ENCODE measurements at places on chromosomes 12 and 14.
A peak's percentile ranks its signal among the peaks of the same experiment; 100 is the strongest.

DNA sequence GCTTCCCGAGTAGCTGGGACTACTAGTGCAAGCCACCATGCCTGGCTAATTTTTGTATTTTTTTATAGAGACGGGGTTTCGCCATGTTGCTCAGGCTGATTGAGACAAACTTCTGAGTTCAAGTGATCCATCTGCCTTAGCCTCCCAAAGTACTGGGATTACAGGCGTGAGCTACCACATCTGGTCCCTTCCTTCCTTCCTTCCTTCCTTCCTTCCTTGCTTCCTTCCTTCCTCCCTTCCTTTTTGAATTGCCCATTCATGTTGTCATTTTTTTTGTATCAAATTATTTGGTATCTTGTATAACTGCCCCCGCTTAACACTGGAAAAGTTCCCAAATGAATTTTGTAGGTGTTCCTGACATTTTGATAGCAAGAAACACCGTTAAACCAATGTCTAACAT, 11.7 kb downstream of the RAD9B start:
- DNase-seq: no peak

DNA sequence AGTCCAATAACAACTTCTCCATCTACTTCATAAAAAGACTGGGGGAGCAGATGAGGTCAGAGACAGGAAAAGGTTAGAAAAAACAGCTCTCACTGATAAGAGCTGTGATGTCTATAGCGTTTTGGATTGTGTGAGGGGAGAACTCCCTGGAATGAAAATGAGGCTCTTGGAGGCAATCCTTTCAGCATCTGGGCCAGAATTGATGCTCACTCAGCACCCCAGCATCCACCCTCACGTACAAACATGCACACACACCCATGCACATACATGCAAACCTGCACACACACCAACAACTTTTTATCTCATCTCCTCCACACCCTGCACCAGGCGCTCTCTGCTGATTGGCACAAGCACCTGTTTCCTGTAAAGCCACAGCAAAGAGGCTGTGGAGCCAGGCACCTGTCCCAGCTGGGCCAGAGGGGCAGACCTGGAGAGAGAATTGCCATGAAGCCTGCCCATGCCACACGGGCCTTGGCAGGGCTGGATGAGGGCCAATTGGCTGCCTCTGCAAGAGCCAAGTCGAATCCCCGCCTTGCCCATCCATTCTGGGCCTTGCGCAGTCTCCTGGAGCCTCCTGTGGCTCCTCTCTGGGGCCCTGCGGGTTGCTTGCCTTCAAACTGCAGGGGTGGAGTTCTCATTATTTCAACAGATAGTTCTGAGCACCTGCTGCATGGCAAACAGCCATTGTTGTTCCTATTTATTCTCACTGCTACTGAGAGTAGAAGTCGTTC, 53.1 kb downstream of the SYNE3 start:
- DNase-seq: peak; percentile 30

DNA sequence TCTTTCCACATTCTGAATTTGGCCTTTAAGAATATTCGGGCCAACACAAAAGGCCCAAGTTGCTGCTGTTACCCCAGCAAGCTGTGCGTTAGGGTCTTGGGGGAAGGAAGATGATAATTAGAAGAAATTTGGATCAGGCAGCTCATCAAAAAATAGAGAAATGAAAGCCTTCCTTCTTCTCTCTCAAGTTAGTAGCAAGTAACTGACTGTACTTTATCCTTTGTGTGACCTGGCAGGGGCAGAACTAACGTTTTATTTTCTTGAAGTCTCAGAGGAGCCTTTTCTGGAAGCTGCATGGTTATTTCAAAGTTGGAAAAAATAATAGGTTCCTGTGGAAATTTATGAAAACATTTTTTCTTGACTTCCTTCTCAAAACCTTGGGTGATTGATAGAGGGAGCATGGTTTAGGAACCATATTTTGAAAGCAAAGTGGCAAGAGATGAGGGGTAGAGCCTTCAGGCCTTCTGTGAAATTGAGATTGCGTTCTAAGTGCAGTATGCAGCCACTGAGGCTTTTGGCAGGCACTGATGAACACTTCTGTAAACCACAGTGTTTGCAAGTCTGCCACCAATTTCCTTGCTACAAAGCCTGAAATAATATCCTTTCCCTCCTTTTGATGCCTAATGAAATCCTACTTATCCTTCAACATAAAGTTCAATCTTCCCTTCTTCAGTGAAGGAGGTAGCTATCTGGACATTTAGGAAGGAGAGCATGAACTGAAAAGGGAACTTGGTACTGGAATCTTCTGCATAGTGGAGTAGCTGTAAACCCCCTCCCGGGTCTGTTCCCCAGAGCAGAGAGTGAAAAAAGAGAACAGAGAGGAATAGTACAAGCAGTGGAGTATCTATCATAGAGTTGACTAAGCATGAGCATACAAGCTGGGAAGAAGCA, 123.2 kb downstream of the FGD4 start:
- no peak for DNase-seq

- no peak for DNase-seq
These were observed 94.1 kb downstream of the FBXL14 start for GRCh38 chr12:1500095-1500801.

- DNase-seq: no peak
These were observed 83.6 kb downstream of the GRIN2B start for GRCh38 chr12:13897811-13898210.

- DNase-seq: no peak
These were observed 25.9 kb upstream of the GPR132 start for GRCh38 chr14:105091054-105091516.

- no peak for DNase-seq
These were observed 23.7 kb downstream of the CEP170B start for GRCh38 chr14:104888489-104889374.

DNA sequence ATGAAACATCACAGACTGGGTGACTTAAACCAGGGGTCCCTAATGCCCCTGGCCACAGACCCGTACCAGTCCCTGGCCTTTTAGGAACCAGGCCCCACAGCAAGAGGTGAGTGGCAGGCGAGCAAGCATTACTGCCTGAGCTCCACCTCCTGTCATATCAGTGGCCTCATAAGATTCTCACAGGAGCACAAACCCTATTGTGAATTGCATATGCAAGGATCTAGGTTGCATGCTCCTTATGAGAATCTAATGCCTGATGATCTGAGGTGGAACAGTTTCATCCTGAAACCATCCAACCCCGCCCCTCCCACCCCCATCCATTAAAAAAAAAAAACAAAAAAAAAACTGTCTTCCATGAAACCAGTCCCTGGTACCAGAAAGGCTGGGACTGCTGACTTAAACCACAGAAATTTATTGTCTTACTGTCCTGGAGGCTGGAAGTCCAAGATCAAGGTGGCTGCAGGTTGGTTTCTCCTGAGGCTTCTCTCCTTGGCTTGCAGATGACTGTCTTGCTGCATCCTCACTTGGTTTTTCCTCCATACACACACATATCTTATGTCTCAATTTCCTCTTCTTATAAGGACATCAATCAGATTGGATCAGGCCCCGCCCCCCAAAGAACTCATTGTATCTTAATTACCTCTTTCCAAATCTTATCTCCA, 235.9 kb downstream of the CHST11 start:
- DNase-seq: no peak

GRCh38 chr14:73403181-73403752, 55.1 kb downstream of the NUMB start:
- DNase-seq: no peak

GRCh38 chr14:37992499-37992898, 215.2 kb upstream of the SSTR1 start:
- DNase-seq: no peak

DNA sequence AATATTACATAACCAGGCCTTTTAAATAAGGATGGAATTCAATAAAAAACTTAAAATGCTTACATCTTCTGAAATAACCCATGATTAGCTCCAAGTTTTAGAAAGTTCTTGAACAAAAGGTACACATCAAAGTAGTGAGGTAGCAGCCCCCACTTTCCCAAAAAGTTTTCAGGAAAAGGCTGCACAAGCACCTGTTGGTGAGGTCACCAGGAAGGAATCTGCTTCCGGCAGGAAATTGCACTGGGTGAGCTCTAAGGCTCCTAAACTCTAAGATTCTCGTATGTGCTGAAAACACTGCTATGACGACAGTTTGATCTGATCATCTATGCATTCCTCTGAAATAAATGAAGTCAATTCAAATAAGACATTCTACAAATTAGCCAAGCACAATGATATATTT, 34.3 kb upstream of the TTC7B start:
- no peak for DNase-seq

DNA sequence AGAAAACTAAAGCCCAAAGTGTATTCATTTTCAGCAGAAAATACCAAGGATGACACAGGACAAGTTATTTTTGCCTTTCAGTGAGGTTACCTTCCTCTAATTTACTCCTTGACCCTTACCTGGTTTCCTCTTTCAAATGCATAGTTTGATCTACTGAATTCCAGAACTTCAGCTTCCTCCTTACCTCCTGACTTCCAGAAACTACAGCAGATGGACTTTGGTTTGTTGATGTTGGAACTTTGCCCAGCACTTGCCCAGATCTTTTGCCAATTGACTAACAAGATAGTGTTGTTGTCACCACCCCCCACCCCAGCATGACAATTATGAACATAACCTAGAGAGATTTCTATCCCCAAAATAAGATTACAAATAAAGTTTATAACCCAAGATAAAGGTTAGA, 63.2 kb downstream of the NAV3 start:
- DNase-seq: no peak

DNA sequence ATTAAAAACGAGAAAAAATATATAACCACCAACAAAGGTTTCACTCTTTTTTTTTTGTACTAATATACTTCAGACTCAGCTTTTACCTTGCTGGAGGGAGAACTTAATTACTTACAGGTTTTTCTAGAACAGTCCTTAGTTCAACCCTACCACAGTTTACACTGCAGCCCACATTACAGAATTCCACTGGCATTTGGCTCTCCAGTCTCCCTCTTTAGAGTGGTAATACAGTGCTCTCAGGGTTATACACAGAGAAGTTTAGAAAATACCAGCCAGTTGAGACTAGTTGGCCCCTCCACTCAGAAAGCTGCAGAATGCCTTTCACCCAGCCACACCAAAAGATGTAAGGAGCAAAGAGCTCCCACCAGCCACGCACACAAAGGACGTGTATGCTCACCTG, 122.3 kb upstream of the DIO3 start:
- no peak for DNase-seq

- DNase-seq: peak; percentile 50
These were observed 172.7 kb upstream of the OR4E1 start for GRCh38 chr14:21846227-21846885.

DNA sequence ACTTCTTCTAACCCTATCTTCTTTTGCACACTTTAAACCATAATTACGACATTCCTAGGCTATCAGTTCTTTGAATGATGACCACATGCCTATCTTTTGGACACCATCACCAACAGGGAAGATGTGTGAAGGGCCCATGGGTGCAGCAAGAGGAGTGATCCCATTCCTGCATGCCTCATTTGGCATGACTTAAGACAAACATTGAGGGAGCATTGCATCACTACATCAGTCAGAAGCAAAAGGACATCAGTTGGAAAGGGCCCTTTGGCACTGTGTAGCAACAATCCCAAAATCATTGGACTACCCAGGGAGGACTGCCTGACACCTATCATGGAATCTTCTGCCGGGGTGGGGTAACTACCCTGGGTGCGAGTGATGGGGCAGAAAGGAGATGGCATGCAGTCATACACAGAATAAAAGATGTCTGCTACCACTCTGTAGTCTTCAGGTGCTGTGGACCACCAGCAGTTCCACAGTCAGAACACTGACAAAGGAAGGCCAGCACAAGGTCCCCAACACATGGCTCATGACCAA, 10.7 kb upstream of the TMBIM6 start:
- no peak for DNase-seq

GRCh38 chr12:11310336-11310735, at the start of gene PRB4:
PRB4 (minus strand) TSS chr12:11310436; CDS start chr12:11310398, 38 bp downstream.
- no peak for DNase-seq
